ENCODE measurements at places on chromosomes 16 and 17. TPM values are rescaled to one million over a fixed set of nuclear protein-coding genes. Genes with fewer than 3 reads are reported as not detected.

The OR3A1 gene
- 0.29 TPM for total RNA-seq

DNA sequence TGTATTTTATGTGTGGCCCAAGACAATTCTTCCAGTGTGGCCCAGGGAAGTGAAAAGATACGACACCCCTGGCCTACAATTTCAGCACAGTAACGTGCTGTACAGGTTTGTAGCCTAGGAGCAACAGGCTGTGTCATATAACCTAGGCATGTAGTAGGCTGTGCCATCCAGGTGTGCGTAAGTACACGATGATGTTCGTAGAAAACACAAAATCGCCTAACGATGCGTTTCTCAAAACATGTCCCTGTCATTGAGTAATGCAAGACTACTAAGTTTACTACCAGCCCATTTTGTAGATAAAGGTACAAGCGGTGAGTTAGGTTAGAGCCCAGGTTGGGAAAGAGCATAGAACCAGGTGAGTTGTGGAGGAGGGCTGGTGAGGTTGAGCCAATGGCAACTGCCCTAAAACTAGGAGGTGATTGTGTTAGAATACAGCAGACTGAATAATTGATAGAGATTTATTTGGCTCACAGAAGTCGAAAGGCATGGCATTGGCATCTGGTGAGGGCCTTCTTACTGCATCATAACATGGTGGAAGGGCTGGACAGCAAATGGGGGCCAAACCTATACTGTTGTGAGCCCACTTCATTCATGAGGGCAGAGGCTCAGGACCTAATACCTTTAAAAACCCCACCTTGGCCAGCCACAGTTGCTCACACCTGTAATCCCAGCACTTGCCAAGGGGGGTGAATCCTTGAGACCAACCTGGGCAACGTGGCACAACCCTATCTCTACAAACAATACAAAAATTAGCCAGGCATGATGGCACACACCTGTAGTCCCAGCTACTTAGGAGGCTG is 4.2 kb downstream of the EIF1 start:
- DNase-seq, result no peak

- no peak for DNase-seq
These were observed 11.1 kb upstream of the RSL1D1 start for GRCh38 chr16:11862489-11862888.

DNA sequence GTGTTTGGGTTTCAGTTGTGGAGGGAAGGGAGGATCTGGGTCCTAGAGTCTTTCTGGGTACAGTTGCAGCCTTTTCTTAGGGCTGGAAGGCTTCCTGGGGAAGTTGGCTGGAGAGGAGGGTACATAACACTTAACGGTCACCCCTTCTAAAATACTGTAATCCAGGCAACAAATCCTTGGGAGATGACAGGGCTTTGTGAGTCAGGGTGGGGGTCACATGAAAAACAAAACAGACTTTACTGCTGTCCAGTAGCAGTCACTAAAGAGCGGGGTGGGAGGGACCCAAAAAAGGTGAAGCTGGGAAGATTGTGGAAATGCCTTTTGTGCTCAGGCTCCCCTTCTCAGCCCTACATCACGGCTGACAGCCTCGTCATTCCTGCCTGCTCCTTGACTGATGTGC is 6.3 kb downstream of the SAP30BP start:
- no peak for DNase-seq

- DNase-seq, result peak; percentile 70
These were observed 2.0 kb downstream of the SLC16A11 start for GRCh38 chr17:7041607-7042500.

The HOXB4 gene
- 1.7 TPM for total RNA-seq

- DNase-seq, result no peak
These were observed 15.1 kb downstream of the ZC3H18 start for GRCh38 chr16:88585269-88585668.
